ENCODE measurements at places on chromosomes 6 and 20.

DNA sequence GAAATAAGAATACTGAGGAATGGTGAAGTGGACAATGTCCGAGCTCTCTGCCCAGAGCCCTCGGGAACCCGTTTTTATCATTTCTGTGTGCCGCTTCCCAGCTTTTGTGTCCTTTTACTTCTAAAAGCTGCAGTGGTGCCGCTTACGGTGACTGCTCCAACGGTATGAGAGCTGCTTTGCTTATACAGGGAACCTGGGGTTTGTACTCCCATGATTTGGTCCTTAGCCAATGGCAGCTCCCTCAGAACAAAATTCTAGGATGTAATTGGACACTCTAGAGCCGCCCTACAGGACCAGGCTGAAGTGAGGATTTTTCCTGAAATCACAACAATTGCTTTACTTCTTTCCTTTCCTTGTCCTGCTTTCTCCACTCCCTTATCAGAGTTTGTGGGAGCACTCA lies 24.2 kb upstream of the PCSK2 start:
- no peak for DNase-seq

- peak; percentile 24 for DNase-seq
Observed at GRCh38 chr20:4063631-4064030, 48.3 kb upstream of the RNF24 start.

GRCh38 chr6:100987556-100987955 lies 106.4 kb upstream of the ASCC3 start:
- no peak for DNase-seq

DNA sequence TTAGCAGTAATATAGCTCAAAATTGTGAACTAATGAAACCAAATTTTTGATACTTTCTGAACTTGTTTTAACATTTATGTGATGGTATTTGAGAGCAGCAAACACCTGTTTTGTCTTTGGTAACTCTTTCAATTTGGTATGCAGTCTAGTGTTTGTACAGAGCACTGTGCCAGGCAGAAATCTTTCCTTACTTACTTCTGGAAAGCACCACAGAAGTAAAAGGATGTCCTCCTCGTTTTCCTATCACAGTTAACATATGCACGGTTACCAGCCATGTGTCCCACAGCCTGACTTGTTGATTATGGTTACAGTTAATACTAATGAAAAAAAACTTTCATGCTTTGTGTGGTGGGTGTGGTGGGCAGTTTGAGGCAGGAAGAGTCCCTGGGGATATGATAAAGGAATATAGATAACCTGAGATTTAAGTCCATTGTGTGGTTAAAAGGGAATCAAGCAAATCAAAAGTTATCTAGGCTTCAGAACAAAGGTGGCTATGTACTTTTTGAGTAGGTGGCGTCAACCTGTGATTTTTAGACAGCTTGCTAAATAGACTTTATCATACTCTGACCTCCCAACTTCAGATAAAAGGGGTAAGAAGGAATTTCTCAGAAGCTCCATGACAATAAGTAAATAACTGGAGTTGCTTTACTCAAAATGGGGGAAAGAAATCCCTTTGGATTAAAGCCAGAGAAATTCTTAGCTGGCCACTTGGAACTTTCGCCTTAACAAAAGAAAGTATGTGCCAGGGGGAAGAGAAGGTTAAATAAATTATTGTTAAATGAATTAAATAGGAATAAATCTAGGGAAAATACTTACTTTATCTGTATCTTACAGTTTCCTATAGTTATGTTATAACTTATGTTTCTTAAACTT lies 20.1 kb upstream of the COL10A1 start:
- no peak for DNase-seq

DNA sequence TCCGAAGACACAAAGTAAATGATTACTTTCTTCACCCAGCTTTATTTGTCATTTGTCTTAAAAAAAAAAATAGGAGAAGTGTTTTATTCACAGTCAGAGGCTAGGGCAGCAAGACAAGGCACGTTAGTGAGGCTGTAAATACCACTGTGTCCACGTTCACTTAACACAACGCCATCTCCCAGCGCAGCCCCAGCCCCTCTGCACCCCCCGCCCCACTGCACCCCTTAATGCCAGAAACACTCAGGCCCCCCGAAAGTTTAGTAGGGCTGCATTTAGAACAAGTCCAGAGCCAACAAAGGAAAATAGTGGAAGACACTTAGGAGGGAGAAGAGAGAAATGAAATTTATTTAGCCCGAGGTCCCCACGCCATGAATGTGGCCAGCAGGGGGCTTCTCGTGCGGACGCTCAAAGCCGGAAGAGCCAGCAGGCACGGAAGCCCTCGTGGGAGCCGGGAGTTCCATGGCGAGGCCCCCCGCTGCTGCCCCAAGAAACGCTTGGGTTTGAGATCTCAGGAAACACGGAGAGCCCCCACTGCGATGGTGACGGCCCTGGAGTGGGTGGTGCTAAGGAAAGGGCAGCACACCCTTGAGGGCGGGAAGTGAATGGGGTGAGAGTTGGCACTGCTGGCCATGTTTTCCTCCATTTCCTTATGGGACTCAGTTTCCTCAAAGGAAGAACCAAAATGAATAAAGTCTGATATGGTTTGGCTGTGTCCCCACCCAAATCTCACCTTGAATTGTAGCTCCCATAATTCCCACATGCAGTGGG lies 50.2 kb downstream of the IYD start:
- peak; percentile 53 for DNase-seq

DNA sequence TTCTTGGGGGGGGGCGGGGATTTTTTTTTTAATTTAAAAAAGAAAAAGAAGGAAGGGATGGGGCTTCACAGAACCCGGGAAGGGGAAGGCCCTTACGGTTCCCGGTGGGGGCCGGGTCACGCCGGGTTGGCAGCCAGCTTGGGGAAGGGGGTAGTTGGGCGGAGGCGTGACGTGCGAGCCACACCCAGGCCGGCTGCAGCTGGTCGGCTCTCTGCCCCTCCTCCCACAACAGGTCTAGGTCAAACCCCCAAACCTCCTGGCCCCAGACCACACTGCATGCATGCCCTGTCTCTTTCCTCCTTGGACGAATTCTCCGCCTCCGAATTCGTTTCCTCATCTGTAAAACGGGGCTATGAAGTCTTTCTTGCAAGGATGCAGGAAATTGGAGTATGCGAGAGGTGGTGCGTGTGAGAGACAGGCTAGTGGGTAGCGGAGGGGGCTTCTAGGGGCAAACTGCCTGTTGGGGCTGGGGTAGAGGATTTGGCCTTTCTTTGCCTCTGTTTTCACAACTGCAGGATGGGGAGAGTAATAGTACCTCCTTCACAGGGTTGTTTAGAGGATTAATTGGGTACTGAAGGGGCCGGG lies 828 bp downstream of the HCK start:
- no peak for DNase-seq

- DNase-seq: no peak
Observed at GRCh38 chr6:93746892-93747291, 327.5 kb upstream of the EPHA7 start.

- no peak for DNase-seq
Observed at GRCh38 chr6:108727966-108728730, 120.1 kb upstream of the ARMC2 start.

DNA sequence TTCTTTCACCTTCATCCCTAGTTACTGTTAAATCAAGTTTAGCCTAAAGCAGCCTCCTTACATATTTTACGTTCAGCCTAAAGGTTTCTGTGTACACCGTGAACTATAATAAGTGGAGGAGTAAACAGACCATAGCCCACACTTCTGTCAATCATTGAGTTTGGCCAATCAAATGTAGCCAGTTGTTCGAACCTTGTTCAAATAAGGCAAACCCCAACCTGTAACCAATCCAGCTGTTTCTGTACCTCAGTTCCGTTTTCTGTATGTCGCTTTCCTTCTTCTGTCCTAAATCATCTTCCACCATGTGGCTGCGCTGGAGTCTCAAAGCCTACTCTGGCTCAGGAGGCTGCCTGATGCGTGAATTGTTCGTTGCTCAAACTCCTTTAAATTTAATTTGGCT lies 1.8 kb upstream of the FBXO30 start:
- no peak for DNase-seq

GRCh38 chr6:17869010-17869752 lies 118.3 kb downstream of the KIF13A start:
- no peak for DNase-seq

DNA sequence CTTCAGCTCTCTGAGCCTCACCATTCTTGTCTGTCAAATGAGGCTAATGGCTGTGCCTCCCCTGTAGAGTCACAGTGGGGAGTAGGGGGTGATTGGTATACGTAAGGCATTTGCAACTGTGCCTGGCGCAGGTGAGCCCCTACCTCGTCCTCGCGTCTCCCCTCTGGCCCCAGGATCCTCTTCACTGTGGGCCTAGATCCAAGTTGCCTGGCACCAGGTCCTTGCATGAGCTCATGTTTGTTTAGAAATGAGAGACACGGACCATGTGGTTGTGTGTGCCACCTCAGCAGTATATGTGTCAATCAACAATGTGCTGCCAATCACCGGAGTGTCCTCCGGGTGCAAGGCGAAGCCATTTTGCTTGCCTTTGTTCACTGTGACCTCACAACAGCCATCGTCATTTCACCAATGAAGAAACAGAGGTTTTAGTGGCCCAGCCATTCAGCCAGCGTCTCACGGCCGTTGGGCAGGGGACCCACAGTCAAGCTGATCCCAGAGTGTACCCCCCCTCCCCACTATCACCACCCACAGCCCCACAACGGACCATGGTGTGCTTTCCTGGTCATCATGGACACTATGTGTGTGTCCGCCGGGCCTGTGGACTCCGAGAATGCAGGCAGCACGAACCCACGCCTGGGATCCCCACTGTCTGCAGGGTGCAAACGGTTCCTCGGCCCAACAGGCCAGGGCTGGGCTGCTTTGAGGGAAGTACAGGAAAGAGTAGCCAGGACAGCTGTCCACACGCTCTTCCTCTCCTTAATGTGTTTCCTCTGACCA lies 35.9 kb upstream of the STX16 start:
- DNase-seq: no peak

GRCh38 chr6:157768304-157768703 lies 54.7 kb upstream of the SNX9 start:
- DNase-seq: no peak

GRCh38 chr6:105836889-105837288 lies 249.2 kb upstream of the PRDM1 start:
- DNase-seq: no peak

- no peak for DNase-seq
Observed at GRCh38 chr6:55675941-55676340, 96.9 kb upstream of the HMGCLL1 start.

DNA sequence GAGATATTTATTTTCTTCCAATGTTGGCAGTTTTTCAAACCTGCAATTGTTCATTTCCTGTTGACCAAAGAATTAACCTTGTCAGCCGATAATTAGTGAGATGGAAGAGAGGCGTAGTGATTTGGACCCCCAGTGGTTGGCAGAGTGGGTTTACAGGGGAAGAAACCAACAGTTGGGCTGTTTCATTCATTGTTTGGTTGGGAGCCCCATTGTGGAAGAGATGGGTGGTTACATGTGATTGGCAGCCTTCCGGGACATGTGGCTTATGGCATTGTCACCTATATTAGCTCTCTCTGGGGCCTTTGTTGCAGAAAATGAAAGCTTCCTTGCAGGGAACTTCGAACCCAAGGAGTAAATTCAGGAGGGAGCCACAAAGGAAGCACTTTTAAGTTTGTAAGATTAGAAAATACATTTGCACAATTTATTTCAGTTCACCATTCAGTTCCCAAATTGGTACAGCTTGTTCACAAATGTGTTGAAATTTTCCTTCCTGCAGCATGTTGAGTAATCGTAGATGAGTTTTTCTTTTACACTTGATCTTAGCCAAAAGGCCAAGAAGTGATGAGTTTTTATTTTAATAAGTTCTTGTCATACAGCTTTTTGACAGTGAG lies 50.3 kb upstream of the CDKAL1 start:
- no peak for DNase-seq

DNA sequence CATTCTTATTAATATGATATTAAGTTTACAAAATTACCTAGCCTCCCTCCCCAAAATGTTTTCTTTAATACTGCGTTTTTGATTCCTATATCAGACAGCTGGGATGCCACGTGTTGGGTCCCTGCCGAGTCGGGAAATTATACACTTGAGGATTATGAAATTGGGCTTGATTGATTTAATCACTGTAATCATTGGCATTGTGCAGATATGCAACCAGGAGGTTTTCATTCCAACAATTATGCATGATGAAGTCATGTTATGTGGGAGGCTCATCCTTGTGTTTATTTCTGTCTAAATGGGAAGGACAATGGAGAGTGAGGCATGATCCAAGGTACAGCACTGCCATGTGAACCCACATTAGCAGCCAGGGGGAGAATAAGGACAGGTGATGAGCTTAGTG lies 30.6 kb upstream of the RIPOR2 start:
- DNase-seq: no peak

DNA sequence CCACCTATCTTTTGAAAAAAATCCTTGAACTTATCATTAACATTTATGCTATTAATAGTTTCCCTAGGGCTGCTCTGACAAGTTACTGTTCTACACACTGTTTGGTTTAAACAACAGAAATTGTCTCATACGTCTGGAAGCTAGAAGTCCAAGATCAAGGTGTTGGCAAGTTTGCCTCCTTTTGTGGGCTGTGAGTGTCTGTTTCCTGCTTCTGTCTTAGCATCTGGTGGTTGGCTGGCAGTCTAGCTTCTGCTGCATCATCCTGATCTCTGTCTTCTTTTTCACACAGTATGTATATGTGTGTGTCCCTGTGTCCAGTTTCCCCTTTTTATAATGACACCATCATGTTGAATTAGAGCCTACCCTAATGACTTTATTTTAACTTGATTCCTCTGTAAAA lies 154.8 kb downstream of the RPS12 start:
- DNase-seq: no peak

GRCh38 chr6:63349401-63349800 lies 29.6 kb upstream of the LGSN start:
- no peak for DNase-seq

All from brain microvascular endothelial cell (primary cell).